ENCODE measurements at places on chromosomes 3 and 15.

GRCh38 chr3:60574046-60574769 lies 677.0 kb downstream of the FHIT start:
- no peak for DNase-seq

DNA sequence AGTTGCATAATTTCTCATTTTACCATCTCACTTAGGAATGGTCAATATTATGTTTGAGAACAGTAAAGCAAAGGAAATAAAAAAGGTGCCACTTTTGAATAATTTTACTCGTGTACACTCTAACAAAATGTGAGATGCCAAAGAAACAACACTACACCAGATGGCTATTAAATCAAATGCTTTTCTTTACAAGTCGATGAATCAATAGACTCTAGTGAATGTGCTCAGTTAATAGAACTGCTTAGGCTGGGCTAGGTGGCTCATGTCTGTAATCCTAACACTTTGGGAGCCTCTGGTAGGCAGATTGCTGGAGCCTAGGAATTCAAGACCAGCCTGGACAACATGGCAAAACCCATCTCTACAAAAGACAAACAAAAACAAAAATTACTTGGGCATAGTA lies 87.9 kb downstream of the ZNF609 start:
- no peak for DNase-seq

- no peak for DNase-seq
These were observed 26.1 kb downstream of the RASGRF1 start for GRCh38 chr15:79064496-79064895.

DNA sequence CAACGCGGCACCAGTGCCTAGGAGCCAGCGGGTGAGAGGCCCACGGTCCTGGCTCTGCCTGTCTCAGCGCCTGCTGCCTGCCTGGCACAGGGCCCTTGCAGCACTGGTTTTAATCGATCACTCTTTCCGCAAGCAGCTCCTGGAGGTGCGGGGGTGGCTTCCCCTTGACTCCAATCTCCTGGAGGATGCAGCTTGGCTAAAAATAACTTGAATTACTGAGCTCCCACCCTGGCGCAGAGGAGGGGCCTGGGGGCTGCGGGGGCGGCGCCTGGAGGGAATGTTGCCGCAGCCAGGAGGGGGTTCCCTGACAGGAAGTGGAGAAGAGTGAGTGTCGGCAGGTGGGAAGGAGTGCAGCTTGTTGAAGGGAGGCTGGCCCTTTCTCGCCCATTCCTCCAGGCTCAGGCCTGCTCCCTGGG lies 9.9 kb upstream of the RPL29 start:
- DNase-seq: no peak

DNA sequence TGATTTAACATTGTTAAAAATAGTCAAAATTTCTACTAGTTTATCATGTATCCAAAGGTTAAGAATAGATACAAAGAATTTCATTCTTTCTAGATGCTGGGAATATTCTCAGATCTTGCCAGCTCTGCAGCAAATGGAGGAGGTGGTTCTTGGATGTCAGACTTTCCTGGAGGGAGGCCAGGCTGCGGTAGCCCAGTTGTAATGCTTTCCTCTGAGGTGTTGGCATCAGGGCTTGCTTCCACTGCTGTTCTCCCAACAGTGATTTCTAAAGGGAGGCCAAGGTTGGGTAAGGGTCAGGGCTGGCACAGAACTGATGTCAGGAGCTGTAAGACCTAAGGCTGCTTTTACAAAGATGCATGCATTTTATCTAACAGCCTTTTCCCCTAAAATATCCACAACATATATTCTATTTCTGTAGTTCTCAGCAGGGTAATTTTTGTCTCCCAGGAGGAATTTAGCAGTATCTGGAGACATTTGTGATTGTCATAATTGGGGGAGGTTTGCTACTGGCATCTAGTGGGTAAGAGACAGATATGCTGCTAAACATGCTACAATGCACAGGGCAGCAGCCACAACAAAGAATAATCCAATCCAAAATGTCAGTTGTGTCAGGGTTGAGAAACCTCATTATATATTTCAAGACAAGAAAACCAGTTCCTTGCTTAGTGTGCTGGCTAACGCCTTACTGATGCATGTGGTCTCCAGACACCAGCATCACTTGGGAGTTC lies 42.0 kb upstream of the SPTSSB start:
- DNase-seq: no peak

GRCh38 chr15:36748366-36749115 lies 169.1 kb downstream of the CDIN1 start:
- DNase-seq: no peak

- no peak for DNase-seq
These were observed 4.6 kb downstream of the TPRA1 start for GRCh38 chr3:127585813-127586413.

DNA sequence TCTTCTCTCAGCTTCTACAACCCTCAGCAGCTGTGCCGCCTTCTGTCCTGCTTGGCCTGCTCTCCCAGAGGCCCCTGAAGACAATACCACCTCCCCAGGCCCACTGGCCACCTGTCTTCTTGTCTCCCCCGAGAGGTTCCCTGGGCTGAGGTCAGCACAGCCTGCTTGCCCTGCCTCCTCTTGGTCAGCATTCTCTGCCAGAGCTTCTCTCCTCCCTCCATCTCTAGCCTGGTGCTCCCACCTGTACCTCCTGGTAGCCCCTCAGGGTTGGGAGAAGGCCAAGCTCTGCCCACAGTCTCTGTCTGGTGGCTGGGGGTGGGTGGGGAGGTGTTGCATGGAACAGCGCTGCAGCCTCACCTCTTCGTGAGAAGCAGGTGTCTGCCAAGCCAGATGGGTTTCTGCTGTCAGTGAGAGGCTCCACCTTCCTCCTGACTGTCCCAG lies 5.6 kb upstream of the ISLR start:
- DNase-seq: no peak

DNA sequence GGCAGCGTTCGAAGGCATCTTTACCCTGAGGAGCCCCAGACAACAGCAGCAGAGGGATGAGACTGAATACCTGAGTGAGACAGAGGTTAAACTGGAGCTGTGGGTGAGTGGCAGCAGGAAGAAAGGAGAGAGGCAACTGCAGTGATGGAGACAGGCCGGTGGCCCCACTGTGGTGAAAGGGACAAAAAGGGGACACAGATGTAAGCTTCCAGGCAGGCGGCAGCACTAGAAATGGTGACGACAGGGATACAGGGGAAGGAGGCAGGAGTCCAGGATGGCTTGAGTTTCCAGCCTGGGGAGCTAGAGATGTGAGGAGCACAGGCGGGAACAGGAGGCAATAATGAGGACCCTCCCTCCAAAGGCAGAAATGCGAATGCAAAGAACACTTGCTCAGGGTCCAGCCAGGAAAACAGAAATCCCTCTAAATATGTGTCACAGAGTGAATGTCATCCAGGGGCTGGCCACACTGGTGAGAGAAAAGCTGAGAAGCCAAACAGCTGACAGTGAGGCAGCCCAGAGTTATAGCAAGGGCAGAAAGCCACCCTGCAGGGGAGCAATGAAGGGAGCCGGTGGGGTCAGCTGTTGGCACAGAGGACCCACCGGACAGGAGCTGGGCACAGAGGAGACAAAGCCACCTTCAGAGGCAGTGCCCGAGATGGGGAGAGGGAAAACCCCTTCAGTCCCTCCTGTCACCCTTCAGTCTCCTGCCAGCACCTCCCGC lies 70.1 kb downstream of the TBC1D2B start:
- no peak for DNase-seq

DNA sequence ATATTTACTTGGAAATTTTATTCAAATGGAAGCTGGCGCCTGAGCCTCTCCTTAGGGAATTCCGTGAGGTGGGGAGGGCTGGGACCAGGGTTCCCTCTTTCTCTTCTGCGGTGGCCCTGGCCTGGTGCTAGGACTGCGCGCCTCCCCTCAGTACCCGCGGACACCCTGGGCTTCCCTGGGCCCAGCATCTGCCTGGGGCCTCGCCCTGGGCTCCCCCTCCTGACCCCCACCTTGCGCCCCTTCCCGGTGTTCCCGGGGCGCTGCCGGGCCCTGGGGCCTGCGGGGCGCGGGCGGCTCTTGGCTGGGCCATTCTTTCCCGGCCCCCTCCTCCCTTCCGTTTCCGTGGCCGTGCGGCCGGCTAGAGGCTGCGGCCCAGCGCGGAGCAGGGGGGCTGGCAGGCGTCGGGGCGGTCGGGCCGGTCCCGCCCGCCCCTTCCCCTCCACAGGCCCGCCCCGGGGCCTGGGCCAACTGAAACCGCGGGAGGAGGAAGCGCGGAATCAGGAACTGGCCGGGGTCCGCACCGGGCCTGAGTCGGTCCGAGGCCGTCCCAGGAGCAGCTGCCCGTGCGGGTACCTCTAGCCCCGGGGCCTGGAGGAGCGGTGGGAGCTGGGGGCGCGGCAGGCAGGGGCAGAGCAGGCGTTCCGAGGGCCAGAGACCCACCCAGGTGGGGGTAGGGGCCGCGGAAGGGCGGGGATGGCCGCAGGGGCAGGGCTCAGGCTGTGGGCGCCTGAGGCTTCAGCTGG lies at the start of gene FES:
FES (plus strand) TSS at position 529 of the 743 bp plus-strand sequence. CDS start 542 bp downstream, outside the sequence.
- no peak for DNase-seq

- DNase-seq: peak; percentile 13
These were observed 60.9 kb downstream of the ARNT2 start for GRCh38 chr15:80464951-80465625.

- DNase-seq: no peak
These were observed 101.8 kb upstream of the TBC1D5 start for GRCh38 chr3:17844236-17844635.

- no peak for DNase-seq
These were observed 45.8 kb upstream of the SEC13 start for GRCh38 chr3:10366651-10367101.

GRCh38 chr15:67806536-67806935 lies 18.8 kb upstream of the SKOR1 start:
- DNase-seq: no peak

DNA sequence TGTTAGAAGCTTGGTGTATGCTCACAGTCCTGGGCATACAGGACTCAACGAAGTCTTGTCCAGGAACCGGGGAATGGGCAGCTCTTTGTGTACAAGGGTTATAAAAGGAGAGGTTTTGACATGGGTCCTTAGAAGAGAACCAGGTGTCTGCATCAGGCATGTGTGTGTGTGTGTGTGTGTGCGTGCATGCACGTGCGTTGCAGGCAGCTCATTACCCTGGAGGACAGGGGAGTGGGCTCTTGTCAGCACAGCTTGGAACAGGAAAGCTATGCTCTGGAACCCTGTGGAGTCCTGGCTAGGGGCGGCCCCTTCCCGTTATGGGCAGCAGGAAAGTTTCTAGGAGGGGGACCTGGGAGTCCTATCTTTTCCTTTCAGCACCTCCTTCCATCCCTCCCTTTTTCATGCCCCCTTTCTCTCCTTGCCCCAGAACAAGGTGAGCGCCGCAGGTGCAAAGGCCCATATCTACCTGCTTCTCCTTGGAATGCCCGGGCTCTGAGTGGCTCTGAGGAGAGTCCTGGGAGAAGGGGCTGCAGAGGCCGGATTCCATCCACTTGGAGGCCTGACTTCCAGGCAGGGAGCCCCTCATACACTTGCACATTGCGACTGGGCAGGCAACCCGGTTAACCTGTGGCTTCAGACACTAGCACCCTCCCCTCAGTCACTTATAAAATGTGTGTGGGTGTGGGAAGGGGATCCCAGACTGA lies 33.9 kb upstream of the LCTL start:
- DNase-seq: no peak

DNA sequence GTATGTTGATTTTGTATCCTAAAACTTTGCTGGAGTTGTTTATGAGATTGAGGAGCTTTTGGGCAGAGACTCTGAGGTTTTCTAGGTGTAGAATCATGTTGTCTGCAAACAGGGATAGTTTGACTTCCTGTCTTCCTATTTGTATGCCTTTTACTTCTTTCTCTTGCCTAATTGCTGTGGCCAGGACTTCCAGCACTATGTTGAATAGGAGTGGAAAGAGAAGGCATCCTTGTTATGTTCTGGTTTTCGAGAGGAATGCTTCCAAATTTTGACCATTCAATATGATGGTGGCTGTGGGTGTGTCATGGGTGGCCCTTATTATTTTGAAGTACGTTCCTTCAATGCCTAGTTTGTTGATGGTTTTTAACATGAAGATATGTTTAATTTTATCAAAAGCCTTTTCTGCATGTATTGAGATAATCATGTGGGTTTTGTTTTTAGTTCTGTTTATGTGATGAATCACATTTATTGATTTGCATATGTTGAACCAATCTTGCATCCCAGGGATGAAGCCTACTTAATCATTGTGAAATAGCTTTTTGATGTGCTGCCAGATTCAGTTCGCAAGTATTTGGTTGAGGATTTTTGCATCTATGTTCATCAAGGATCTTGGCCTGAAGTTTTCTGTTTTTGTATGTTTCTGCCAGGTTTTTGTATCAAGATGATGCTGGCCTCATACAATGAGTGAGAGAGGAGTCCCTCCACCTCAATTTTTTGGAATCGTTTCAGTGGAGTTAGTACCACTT lies 188.1 kb downstream of the MINAR1 start:
- no peak for DNase-seq

All from NCI-H2029 treated with DMSO at 0.1 percent for 48 hours (cell line).